Activated T-helper 1 cell treated with anti-CD3 and anti-CD28 coated beads, Interleukin-2, amount 50 U/mL, for 16 hours (primary cell): ENCODE measurements at places on chromosomes 4 and X.

GRCh38 chrX:138982365-138982764 lies 270.8 kb upstream of the FGF13 start:
- DNase-seq: no peak

GRCh38 chr4:188417181-188417580 lies 277.9 kb downstream of the TRIML1 start:
- DNase-seq: no peak

DNA sequence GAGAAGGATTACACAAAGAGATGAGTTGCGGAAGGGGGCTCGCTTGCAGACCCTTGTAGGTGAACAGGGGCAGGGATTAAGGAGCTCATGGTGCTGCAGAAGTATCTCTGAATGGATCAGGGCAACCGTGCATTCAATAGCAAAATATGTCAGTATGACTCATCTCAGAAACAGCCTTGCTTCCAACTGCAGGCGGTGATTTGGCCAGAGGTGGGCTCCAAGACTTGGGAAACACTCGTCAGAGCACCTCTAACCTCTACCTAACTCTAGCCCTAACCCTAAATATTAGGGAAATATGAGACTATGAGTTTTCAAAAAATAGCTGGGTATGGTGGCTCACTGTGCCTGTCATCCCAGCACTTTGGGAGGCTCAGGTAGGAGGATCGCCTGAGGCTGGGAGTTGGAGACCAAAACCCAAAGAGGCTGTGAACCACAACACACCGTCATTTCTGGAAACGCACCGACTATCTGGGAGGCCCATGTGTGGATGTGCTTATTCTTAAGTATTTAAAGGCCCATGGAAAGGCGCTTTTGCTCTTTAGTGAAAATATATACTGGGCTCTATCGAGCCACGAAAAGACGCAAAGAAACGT lies 102.6 kb downstream of the DHRSX start:
- DNase-seq: no peak

- no peak for DNase-seq
Observed at GRCh38 chr4:97367878-97368277, 775.4 kb downstream of the STPG2 start.

DNA sequence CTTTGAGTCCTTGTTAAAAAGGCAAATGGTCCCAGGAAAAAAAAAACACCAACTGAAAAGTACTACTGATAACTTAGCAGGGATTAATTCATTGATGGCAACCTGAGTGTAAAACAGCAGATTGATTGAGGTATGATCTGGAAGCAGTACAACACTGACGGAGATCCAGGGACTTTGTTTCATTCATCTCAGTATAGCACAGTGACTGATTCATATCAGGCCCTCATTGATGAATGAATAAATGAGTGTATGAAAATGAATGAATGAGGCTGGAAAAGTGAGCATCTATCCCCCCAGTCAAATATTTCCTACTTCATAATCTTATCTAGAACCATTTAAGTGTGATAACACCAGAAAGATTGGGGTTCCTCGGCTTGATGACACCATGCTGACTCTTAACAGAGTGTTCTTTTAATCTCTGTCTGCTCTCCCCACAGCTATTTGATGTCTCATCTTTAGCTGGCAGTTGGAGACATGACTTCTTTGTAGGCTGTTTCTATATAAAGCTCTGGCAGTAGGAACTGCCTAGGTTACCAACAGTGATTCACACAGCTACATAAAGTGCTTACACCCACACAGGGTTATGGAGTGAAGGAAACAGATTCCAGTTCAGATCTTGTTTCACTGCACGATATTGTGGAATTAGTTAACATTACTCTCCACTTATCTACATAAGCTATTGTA lies 18.6 kb upstream of the RNF128 start:
- no peak for DNase-seq

- DNase-seq: no peak
Observed at GRCh38 chrX:40303256-40304077, 205.7 kb upstream of the BCOR start.

GRCh38 chr4:186400676-186401075 lies 134.7 kb downstream of the F11 start:
- DNase-seq: no peak

DNA sequence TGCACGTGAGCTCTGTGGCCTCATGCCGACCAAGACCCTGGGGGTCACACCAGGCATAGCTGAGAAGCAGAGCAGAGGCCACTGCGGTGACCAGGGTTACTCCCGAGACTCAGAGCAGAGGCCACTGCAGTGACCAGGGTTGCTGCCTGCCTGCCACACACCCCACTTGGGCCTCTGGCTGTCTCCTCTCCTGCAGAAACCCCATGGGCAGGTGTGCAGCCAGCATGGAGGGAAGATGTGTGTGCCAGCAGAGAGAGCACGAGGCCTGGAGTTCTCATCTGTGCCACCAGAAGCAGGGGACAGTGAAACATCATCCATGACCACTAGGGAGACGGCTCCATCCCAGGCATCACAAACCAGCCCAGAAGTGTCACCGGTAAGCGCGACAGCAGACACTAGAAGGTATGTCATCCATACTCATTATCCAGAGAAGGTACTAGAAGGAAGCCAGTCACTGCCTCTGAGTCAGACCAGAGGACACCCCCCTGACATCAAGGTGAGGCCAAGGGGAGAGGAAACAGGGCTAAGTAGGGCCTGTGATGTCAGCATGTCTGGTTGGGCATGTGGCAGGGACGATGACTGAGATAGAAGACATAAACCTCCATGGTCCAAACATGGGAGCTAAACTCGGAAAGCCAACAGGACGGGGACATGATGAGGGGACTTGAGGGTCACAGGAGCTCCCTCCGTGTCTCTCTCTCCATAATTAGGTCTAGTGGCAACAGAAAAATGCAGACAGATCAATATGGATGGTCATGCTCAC lies 24.2 kb upstream of the SPON2 start:
- DNase-seq: no peak

DNA sequence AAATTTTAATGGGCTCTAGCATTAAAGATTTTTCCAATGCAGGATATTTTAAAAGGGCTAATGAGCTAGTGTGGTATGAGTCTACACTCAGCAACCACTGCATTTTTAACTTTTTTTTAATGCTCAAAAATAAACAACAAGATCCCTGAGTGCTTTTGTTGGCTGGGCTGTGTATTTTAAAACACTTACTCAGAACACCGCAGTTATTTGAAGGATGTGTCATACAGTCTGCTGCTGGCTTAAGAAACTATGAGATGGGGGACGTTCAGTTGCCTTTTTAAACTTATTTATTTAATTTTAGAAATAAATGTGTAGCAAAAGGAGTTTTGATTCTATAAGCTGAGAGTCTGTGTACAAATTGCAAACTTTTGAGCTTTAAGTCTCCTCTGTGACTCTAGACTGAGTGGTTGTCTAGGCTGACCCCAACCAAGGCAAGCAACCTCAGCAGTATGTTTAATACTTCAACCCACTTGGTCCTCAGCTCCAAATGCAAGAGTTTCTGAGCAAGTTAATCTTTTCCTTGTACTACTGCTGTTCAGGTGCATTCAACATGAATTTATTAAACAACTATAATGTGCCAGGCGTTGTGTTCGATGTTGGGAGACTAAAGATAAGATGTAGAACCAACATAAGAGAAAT lies 278.6 kb upstream of the DIPK2B start:
- no peak for DNase-seq

- no peak for DNase-seq
Observed at GRCh38 chrX:146907391-146908240, 93.1 kb upstream of the CXorf51A start.

DNA sequence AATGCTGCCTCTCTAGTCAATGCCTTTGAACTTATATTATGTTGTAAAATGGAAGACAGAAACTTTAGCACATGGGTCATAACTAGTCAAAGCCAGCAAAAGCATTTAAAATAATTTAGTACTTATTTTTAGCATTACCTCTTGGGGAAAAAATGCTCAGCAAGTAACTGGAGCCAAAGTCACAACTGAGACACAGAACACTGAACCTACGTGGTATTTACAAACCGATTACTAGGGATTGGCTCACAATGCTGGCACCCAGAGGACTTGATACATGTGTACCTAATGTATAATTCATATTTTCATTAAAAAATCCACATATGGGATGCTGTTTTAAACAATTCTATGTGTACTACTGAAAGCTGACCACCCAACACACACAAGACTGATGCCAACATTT lies 38.4 kb downstream of the PHKA2 start:
- no peak for DNase-seq

DNA sequence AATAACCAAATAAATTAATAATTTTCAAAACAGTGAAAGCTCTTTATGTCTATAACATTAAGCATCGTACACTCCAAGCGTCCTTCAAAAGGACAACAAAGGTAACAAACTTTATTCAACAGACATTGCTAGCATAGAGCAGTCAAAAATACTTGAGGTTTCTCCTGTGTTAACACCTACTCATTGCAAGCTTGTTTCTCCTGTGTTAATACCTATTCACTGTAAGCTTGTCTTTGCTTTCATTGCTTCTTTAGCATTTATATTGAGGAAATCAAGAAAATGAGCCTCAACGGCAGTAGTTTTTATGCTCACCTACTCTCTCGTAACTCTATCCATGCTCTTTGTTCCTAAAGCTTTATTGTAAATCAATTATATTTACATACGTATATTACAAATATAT lies 3.5 kb downstream of the SPOCK3 start:
- DNase-seq: no peak

DNA sequence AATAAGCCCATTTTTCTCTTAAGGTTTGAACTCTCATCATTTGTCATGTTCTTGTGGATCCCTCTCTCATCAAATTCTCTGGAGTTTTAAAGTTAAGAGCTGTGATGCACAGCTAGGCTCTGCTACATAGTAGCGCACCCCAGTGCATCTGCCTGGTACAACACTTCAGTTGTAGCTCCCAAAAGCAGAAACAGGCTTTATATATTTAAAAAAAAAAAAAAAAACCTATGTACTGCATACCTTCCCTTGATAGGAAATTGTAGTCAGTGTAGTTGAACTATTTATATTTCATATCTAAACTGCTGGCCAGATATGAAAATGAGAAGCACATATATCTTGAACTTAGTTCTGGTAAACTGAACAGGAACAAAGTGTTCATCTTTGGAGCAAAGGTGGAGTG lies 131.4 kb downstream of the KLHL13 start:
- DNase-seq: no peak

- DNase-seq: no peak
Observed at GRCh38 chr4:163755013-163755412, 260.5 kb downstream of the TMA16 start.
